ENCODE measurements at places on chromosomes 11 and 22.
A peak's percentile ranks its signal among the peaks of the same experiment; 100 is the strongest.

DNA sequence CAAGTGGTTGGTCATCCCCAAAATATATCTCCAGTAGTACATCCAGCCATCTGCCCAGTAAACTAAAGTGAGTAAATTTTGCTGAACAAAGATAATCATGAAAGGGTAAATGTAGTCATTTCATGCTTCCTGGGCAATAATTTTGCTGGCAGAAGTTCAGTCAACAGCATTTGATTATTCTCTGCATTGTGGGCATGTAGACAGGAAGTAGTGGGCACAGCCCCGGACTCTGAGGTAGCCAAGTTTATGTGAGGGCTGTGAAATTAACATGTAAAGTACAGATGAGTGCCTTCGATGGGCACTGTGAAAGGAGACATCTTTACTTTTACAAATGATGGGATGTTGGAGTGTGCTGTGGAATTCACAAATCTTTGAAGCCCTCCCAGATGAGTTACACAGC is 312.2 kb upstream of the MTNR1B start:
- DNase-seq, result no peak

- DNase-seq, result no peak
These were observed 55.9 kb downstream of the BMAL1 start for GRCh38 chr11:13333456-13333957.

DNA sequence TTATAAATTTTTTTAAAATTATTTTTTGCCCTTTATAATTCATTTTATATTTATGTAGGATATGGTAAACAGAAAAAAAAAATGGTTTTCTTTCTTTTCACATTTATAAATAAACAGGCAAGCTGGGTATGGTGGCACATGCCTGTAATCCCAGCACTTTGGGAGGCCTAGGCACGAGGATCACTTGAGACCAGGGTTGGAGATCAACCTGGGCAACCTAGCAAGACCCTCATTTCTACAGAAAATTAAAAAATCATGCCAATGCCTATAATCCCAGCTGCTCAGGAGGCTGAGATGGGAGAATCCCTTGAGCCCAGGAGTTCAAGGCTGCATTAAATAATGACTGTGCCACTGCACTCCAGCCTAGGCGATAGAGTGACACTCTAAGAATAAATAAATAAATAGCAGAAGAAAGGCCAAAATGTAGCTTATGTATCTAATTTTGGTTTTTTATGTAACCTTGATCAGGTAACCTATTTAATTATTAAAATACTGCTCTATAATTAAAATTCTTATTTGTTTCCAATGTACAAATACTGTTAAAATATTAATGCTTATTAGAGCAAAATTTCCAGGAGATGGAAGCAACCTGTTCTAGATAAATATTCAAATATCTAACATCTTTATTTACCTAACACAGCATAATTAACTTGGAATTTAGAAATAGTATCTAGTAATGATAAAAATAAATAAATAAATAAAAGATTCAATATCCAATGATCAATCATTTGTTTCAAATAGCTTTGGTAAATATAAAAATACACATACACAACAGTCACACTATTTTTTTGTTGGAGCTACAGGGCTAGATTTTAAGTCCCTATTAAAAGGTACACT is 21.4 kb downstream of the PI4KA start:
- DNase-seq, result no peak

DNA sequence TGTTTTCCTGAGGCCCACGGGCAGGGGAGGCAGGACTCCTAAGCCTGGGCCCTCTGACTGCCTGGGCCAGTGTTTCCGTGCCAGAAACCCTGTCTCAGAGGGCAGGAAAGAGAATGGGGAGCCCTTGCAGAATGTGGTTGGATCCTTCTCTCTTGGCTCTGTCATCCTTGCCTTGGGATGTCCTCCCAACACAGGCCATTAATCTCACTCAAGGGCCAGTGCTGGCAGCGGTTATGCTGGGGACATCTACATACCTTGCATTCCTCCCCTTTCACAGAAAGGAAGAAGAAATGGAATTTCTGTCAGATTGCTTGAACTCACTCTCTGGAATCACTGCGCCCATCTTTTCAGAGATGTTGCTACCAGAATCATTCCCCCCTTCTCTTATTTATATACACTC is 296.9 kb downstream of the KIRREL3 start:
- no peak for DNase-seq

GRCh38 chr11:120020981-120021380 is 116.9 kb downstream of the TRIM29 start:
- no peak for DNase-seq

GRCh38 chr22:50148991-50149721 is 21.4 kb upstream of the PANX2 start:
- peak; percentile 63 for DNase-seq

GRCh38 chr11:72721689-72722049 is 30.5 kb downstream of the ARAP1 start:
- no peak for DNase-seq

GRCh38 chr11:73048446-73048845 is 93.7 kb downstream of the FCHSD2 start:
- DNase-seq, result no peak

GRCh38 chr11:120827820-120828219 is 196.1 kb upstream of the TBCEL start:
- no peak for DNase-seq

- no peak for DNase-seq
These were observed 298.9 kb downstream of the BUD13 start for GRCh38 chr11:116473790-116474346.

DNA sequence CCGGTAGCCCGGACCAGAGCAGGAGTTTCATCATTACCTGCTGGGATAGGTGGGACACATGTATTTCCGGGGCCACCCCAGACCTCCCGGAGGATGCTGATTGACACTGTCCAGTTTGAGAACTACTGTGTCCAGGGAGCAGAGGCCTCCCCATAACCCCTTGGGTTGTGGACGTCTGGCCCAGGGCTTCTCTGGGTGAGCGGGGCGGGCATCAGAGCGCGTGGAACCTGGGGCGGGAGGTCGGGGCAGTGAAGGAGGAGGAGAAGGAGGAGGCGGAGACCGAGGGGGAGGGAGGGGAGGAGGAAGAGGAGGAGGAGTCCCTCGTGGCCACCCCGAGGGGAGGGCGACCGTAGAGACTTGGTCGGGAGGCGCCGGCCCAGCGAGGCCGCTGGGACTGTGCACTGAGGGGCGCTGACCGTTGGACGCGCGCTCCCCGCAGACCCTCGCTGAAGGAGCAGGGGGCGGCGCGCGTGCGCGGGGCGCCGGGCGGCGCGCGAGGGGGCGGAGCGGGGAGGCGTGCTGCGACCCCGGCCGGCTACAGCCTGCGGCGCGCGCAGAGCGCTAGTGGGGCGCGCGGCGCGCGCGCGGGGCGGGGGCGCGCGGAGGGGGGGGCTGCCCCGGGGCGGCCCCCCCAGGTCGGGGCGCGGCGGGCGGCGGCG is at the start of gene GRK3:
TSS of gene GRK3 (plus strand) at position 356 of the 659 bp plus-strand sequence. CDS start 366 bp downstream, outside the sequence.
- DNase-seq, result peak; percentile 43
